Ovary (tissue), 10 donors: ENCODE measurements at places on chromosomes 2 and 18. TPM values are rescaled to one million over a fixed set of nuclear protein-coding genes. Genes with fewer than 3 reads are reported as not detected.

DNA sequence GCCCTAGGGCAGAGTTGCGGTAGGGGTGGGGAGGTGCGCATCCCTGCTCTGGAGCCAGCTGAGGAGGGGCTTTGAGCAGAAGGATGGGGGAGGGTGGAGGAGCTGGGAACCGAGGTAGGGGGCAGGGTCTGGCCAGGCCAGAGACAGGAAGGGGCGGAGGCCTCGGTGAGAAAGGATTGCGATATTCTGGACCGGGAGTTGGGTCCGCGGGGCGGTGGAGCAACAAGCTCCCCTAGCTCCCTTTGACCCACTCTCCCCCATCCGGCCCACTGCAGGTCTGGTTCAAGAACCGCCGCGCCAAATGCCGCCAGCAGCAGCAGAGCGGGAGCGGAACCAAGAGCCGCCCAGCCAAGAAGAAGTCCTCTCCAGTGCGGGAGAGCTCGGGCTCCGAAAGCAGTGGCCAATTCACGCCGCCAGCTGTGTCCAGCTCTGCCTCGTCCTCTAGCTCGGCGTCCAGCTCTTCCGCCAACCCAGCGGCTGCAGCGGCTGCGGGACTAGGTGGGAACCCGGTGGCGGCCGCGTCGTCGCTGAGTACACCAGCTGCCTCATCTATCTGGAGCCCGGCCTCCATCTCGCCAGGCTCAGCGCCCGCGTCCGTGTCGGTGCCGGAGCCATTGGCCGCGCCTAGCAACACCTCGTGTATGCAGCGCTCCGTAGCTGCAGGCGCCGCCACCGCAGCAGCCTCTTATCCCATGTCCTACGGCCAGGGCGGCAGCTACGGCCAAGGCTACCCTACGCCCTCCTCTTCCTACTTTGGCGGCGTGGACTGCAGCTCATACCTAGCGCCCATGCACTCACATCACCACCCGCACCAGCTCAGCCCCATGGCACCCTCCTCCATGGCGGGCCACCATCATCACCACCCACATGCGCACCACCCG, 4.8 kb downstream of the OTX1 start:
- H3K27ac ChIP-seq = no peak overlapping the region
- peaks cover 13% of the 10 kb centered on the region for H3K4me1 ChIP-seq
- DNase-seq = no peak
- H3K36me3 ChIP-seq = no peaks in the 10 kb centered on the region
- no peak overlapping the region for H3K4me3 ChIP-seq
- peaks cover 5% of the 10 kb centered on the region for H3K27me3 ChIP-seq

DNA sequence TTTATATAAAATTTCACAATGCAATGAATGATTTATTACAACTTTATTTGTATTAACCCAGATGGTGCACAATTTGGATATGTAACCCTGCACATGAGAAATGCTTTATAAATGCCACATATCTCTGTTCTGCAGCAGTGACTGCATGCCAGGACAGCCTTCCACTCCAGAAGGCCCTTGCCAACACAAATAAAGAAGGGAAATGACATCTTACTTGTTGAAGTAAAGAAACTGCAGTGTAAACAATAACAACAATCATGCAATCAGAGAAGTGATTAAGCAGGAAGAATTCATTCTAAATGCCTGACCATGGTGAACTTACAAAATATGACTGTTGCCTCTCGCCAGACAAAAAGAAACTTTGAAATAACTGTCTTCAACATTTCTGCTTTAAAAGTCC, 129.9 kb upstream of the CHST9 start:
- H3K4me3 ChIP-seq = no peak overlapping the region
- no peak overlapping the region for H3K27ac ChIP-seq
- no peaks in the 10 kb centered on the region for H3K27me3 ChIP-seq
- DNase-seq = no peak
- H3K36me3 ChIP-seq = no peaks in the 10 kb centered on the region

- no peaks in the 10 kb centered on the region for H3K4me1 ChIP-seq
- H3K36me3 ChIP-seq = no peaks in the 10 kb centered on the region
- H3K27ac ChIP-seq = no peak overlapping the region
- H3K27me3 ChIP-seq = no peaks in the 10 kb centered on the region
These were observed 84.5 kb upstream of the NOSTRIN start for GRCh38 chr2:168717790-168718502.

GRCh38 chr2:241364781-241365180, 8.7 kb downstream of the FARP2 start:
- H3K4me3 ChIP-seq = no peak overlapping the region
- H3K4me1 ChIP-seq = peaks cover 9% of the 10 kb centered on the region
- no peak for DNase-seq
- no peaks in the 10 kb centered on the region for H3K36me3 ChIP-seq

The LHCGR gene
- total RNA-seq = 4.8 TPM

- no peak overlapping the region for H3K4me3 ChIP-seq
- H3K4me1 ChIP-seq = no peaks in the 10 kb centered on the region
- H3K27ac ChIP-seq = no peak overlapping the region
- H3K27me3 ChIP-seq = no peaks in the 10 kb centered on the region
These were observed 70.8 kb downstream of the LRP2 start for GRCh38 chr2:169291517-169291916.

- no peak for DNase-seq
- no peaks in the 10 kb centered on the region for H3K27me3 ChIP-seq
These were observed 459 bp upstream of the ATP6V1C2 start for GRCh38 chr2:10720947-10721395.

DNA sequence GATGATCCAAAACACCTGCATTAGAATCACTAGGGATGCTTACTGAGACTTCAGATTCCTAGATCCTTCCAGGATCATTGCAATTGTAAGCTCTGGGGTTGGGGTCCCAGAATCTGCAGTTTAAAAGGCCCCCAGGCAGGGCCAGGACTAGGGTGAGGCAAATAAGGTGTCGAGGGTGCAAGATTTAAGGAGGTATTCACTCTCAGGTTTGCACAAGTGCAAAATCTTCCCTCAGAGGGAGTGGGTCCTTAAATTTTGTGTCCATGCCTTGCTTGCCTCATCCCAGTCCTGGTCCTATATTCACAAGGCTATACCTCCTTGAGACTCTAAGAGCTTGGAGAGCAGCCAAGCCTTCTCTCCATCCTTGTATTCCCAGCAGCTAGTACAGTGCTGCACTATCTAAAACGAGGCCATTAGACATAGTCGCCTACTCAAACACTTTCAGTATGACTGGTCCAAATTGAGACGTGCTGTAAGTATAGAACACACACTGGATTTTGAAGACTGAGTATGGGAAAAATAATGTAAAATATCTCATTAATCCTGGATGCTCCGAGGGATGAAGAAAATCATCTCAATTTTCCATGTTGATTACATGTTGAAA, 31.6 kb upstream of the MREG start:
- no peaks in the 10 kb centered on the region for H3K36me3 ChIP-seq
- no peak overlapping the region for H3K4me3 ChIP-seq
- DNase-seq = no peak
- H3K27me3 ChIP-seq = no peaks in the 10 kb centered on the region

The IGFBP2 gene
- total RNA-seq = 112 TPM

The NMS gene
- total RNA-seq = not detected

The MYO7B gene
- total RNA-seq = 0.23 TPM

The C2orf72 gene
- total RNA-seq = 0.18 TPM

- no peaks in the 10 kb centered on the region for H3K27me3 ChIP-seq
- no peak overlapping the region for H3K27ac ChIP-seq
- H3K4me3 ChIP-seq = no peak overlapping the region
- peaks cover 4% of the 10 kb centered on the region for H3K4me1 ChIP-seq
- no peaks in the 10 kb centered on the region for H3K36me3 ChIP-seq
These were observed 10.1 kb downstream of the LMAN2L start for GRCh38 chr2:96729748-96730147.

DNA sequence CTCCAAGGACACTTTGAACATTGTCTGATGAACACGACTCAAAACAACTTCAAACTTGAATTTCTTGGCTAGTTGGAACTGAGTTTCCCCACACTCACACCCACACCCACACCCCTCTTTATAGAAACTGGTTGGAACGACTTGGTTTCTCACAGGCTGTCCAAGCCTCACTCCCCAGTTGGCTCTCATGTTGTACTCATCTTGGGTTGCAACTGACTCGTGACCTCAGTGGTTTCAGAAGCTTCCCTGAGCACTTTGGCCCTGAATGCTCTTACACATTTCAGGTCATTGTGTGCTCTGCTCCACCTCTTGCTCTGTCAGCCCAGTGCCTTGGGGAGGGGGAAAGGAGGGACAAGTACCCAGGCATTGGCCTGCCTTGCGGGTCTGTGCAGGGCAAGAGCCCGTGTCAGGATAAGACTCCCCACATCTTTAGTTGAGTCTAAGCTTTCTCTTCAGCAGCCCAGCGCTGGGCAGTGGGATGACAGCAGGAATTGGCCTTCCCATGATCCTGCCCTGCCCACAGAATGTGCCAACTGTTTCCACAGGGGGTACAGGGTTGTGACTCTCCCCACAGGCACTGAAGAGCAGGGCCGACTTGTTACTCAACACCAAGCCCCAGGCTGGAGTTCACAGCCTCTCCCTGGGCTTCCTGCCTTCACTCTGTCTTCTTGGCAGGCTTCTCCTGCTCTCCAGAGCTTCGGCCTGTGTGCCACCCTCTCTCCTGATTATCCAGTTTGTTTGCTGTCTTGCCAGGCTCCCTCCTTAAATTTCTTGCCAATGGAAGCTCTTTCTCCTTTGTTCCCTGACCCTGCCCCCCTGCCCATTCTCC, 104.6 kb downstream of the RTN4 start:
- peak; percentile 48 for DNase-seq
- H3K27me3 ChIP-seq = no peaks in the 10 kb centered on the region
- no peaks in the 10 kb centered on the region for H3K36me3 ChIP-seq
- H3K4me1 ChIP-seq = peaks cover 8% of the 10 kb centered on the region
- no peak overlapping the region for H3K4me3 ChIP-seq

- H3K27ac ChIP-seq = peak overlapping the region; percentile 90
- peaks cover 18% of the 10 kb centered on the region for H3K4me1 ChIP-seq
- DNase-seq = peak; percentile 94
- no peak overlapping the region for H3K4me3 ChIP-seq
- H3K36me3 ChIP-seq = no peaks in the 10 kb centered on the region
These were observed 27.5 kb downstream of the RAMP1 start for GRCh38 chr2:237886685-237887481.

DNA sequence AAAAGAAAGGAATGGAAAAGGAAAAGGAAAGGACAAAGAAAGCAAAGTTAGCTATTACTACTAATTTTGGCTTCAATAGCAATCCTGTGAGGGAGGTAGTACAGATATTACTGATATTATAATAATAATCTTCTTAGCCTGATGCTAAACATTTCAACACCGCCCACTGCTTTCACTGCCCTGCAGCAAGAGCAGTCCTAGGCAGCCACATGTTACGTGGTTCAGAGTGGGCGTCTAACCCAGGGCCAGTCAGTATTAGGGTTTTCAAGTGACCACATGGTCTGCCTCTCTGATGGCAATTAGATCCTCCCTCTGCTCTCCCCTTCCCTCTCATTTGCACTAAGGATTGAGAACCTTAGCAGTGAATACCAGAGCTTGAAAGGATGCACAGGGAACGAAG, 83.7 kb upstream of the ZNF397 start:
- no peaks in the 10 kb centered on the region for H3K27me3 ChIP-seq
- H3K4me3 ChIP-seq = no peak overlapping the region
- no peaks in the 10 kb centered on the region for H3K36me3 ChIP-seq

DNA sequence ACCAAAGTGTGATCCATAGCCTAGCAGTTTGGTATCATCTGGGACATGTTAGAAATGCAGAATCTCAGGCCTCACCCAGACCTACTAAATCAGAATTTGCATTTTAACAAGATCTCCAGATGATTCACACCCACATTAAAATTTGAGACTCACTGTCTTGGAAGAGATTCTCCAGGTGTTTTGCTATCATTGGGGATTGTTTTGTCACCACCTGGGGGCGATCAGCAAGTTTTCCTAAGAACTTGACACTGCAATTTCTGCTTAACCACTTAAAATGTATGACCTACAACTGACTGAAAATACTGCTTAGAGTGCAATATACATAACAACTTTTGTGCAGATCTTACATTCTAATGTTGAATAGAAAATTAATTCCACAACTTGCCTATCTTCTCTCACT, 18.9 kb upstream of the ITGA4 start:
- no peak for DNase-seq
- H3K36me3 ChIP-seq = no peaks in the 10 kb centered on the region
- H3K4me3 ChIP-seq = no peak overlapping the region
- no peaks in the 10 kb centered on the region for H3K27me3 ChIP-seq
- no peaks in the 10 kb centered on the region for H3K4me1 ChIP-seq

- H3K36me3 ChIP-seq = no peaks in the 10 kb centered on the region
- H3K4me3 ChIP-seq = no peak overlapping the region
These were observed 500.9 kb downstream of the FBXO15 start for GRCh38 chr18:73646772-73647171.

DNA sequence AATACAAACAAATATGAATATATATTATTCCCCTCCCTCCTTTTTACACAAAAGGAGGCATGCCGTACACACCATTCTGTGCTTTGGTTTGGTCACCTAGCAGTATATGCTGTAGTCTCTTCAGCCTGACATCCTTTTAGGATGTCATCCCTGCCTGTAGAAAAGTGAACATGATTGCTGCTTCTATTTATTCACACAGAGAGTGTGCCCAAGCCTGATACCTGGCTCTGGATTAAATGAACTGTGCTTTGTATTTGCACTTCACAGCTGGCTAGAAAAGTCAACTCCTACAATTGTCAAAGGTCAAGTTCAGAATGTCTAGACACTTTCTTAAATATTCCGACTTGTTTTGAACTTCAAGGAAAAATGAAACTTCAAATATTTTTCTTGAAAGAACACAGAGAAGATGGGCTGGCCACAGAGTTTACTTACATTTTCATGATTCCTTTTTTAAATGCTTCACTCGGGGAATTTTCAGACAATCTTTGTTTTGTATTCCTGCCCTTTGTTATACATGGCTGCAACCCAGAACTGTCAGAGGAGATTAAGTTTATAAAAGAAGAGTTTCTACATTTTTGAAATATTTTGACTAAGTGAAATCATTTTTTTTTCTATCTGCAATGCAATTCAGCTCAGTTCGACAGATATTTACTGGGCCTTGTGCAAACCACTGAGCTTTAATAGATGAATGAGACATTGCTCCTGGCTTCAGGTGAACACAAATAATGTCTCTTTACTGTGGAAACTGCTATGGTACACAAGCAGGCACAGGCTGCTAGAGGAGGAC, 33.5 kb downstream of the DAPL1 start:
- H3K27ac ChIP-seq = no peak overlapping the region
- H3K36me3 ChIP-seq = no peaks in the 10 kb centered on the region
- H3K4me3 ChIP-seq = no peak overlapping the region

DNA sequence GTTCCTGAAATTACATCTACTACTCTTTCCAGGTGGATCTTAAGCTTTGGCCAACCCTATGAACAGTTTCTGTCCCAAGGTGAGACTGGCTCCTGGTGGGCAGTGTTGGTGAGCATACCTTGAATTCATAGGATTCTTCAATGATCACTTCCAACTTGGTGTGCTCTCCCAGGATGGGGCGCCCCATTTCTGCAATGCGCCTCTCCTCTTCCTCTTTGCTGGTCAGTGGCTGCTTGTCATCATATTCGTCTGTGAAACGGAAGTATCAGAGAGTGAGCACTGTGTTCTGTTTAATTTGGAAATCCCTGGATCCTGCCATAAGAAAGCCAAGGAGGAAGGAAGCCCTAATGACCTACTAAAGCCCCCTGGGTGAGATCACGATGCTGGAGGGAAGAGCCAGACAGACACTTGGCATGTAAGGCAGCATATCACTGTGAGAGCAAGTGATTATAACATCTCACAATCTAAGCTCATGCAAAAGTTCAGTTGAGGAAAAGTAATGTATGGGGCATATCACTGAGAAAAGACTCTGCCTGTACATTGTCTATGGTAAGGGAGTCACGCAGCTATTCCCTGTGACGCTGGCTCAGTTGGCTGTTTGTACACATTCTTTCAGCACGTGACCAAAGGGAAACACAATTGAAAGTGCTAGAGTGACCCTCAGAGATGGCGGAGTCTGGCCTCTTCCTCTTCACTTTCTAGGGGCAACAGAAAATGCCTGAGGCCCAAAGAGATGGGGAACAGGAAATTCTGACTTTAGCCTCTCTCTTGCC, 287.0 kb downstream of the SLC8A1 start:
- H3K27ac ChIP-seq = no peak overlapping the region
- peaks cover 9% of the 10 kb centered on the region for H3K4me1 ChIP-seq
